ENCODE measurements at places on chromosomes 2 and 18.

GRCh38 chr18:69935319-69936190 lies 12.1 kb downstream of the CD226 start:
- no peak for DNase-seq

GRCh38 chr2:150169237-150169629 lies 318.2 kb downstream of the RND3 start:
- no peak for DNase-seq

DNA sequence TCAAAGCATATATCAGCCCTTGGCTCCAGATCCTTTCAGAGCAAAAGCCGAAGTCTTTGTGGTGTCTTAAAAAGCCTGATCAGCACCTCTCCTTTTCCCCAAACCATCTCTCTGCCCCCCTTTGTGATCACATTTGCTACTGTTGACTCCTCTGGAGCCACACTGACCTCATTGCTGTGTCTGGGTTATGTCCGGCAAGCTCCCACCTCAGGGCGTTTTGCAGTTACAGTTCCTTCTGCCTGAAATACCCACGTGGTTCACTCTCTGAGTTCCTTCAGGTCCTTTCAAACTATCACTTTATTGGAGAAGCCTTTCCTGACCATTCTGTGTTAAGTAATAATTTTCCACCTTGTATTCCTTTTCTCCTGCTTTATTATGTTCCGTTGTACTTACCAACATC lies 11.8 kb downstream of the C2orf69 start:
- no peak for DNase-seq

DNA sequence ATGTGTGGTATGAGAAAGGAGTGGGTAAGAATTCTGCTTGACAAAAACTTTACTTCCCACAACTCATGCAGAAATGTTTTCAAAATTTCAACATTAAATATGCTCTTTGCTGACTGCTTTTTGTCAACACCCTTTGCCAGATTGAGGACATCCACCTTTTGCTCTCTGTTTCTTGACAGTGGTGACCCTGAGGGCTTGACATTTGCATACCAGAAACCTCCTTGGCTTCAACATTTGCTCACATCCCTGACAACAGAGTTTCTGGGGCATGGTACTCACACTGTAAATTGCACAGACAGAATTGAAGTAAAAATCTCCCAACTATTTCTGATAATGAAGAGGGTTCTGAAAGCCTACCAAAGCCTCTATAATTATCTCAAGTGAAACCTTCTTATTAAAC lies 95.7 kb downstream of the RND3 start:
- DNase-seq: no peak

GRCh38 chr2:8571301-8571791 lies 110.5 kb upstream of the ID2 start:
- DNase-seq: no peak

DNA sequence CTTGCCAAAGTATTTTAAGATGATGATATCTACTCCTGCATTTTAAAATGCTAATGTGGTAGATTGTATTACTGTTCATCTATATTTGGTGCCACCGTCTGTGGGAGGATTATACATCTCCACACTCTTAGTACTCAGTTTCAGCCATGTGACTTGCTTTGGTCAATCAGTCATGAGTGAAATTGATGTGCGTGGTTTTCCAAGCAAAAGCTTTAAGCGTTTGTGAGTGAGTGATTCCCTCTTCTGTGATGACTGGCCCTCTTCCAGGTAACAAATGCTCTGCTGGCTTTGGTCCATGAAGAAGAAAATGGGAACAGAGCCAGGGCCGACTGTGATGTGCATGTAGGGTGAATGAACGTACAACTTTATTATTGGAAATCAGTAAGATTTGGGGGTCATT lies 330.4 kb downstream of the LPIN1 start:
- DNase-seq: no peak

DNA sequence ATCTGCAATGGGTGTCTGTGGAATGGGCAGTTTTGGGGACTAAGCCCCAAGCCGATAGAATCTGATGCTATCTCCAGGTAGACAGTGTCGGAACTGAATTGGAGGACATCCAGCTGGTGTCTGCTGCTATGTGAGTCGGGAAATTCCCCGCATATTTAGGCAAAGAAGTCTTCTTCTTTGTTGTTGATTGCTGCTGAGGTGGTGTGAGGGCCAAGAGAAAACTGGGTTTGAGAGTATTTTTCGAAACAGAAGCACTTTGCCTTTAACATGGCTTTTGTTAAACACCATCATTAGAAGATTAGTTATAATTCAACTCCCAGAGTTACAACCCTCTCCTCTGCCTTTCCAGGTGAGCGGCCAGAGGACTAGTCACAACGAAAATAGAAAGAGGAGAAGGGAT lies 49.4 kb upstream of the ACTR3 start:
- DNase-seq: no peak

GRCh38 chr2:114709936-114710850 lies 267.8 kb downstream of the DPP10 start:
- DNase-seq: no peak

Data from caudate nucleus (tissue), 63 donors.